Activated CD4-positive, alpha-beta T cell treated with anti-CD3 and anti-CD28 coated beads for 24 hours (primary cell): ENCODE measurements at places on chromosomes 7 and 10.

DNA sequence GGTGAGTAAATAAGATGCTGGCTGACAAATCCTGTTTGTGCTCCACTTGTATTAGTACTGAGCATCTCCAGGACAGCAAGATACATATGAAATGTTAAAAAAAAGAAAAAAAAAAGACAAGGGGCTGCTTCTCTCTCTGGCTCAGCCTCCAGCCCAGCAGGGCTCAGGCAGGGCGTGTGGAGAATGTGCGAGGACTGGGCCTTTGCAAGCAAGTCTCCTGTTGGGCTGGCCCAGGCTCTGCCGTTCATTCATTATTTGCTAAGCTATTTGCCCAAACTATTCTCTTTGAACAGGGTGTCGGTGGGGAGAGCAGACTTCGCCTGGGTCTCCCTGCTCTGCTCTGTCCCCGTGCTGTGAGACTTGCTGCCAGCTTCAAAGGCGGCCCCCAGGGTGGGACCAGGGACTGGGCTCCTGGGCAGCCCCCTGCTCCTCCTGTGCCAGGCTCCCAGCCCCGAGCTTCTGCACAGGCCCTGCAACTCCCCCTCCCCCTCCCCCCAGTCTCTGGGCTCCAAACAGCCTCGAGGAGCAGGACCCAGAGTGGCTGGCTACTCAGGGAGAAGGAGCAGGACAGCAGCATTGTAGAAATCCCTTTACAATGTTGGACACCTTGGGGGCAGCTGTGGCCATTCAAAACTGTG lies 25.6 kb upstream of the MGMT start:
- DNase-seq, result no peak

- no peak for DNase-seq
Observed at GRCh38 chr7:143085109-143085508, 33.0 kb downstream of the OR6V1 start.

- no peak for DNase-seq
Observed at GRCh38 chr10:102342958-102343357, 52.5 kb upstream of the NFKB2 start.

GRCh38 chr10:13340068-13340467 lies 8.0 kb downstream of the SEPHS1 start:
- DNase-seq, result no peak

DNA sequence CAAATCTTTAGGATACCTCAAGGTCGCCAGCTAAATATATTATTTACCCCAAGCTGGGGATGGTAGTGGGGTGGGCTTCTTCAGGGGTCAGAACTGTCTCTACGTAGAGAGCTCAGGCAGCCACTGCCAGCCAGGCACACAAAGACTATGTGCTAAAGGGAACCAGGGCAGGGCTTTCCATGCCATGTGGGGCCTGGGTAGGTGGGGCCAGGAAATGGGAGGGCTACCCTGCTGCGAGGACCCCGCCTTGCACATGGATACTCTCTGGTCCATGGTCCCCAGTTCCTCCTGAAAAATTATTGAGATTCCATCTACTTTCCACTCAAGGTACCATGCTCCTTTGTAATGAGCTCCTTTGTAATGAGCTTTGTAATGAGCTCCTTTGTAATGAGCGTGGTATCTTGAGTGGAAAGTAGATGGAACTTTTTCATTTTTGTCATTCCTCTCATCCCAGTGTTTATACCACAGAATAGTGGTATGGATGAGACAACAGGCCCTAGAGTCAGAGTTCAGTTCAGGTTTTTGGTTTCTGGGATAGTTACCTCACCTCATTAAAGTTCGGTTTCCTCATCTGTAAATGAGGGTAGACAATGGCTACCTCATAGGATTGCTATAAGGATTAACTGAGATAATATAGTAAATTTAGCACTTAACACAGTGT lies 5.8 kb downstream of the SYNPO2L start:
- no peak for DNase-seq
